Activated T-helper 1 cell treated with Interleukin-2 at 50 U/mL for 16 hours (primary cell): ENCODE measurements at places on chromosomes 1 and 21.

GRCh38 chr1:228452194-228453021 lies 34.8 kb upstream of the RNF187 start:
- no peak for DNase-seq

GRCh38 chr1:9198538-9199361 lies 35.8 kb upstream of the H6PD start:
- no peak for DNase-seq

- DNase-seq: no peak
Measured at GRCh38 chr21:25557180-25557579, 50.1 kb downstream of the MRPL39 start.

GRCh38 chr1:92817986-92818764 lies 13.7 kb upstream of the RPL5 start:
- no peak for DNase-seq

DNA sequence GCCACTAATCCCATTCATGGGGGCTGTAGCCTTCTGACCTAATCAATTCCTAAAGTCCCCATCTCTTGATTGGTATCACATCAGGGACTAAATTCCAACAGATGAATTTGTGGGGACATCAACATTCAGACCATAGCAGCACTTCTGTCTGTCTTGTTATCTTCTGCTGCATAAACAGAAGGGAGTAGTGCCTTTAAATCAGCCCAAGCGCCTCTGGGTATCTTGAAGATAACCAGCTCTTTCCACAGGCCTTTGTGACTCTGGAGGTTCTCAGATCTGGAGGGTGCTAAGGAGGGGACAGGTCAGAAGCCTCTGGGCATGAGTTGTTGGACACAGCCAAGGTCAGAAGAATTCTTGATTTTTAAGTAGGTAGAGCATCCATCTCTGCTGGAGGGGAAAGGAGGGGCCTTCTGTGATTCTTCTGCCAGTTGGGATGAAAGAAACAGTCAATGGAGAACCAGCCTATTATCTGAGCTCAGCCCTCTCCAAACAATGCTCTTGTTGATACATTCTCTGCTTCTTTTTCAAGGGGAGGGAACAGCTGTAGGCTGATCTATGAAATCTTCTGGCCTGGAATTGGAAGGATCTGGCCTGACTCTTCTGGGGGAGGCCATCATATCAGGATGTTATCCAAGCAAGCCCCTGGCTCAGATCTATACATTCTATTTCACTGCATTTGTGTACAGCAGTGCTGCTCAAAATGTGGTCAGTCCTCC lies 31.3 kb upstream of the LRIG2 start:
- no peak for DNase-seq

- no peak for DNase-seq
Measured at GRCh38 chr1:85460555-85461088, 4.3 kb downstream of the DDAH1 start.

DNA sequence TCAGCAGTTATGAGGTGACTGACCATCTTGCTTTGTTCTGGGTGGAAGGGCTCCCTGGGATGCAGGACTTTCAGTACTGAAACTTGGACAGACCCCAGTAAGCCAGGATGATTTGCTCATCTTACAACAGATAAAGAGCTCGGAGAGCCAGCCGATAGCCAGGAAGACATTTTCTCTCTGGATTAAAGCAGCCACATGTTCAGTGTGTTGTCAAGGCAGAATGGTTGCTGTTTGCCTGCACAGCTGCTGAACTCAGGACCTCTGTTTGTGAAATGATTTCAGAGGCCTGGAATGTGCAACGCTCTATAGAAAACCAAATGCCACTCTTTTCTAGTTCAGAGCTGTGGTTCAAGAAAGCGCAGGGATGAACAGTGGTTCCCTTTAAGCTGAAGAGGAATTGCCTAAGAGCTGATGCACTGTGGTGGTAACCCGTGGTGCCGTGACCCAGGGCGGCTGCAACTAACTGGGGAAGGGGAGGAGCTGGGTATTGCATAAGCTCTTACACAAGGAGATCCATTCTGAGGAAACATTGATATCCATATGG lies 40.7 kb downstream of the CASQ2 start:
- DNase-seq: no peak

GRCh38 chr1:185155600-185156287 lies 1.0 kb downstream of the TRMT1L start:
- DNase-seq: no peak

DNA sequence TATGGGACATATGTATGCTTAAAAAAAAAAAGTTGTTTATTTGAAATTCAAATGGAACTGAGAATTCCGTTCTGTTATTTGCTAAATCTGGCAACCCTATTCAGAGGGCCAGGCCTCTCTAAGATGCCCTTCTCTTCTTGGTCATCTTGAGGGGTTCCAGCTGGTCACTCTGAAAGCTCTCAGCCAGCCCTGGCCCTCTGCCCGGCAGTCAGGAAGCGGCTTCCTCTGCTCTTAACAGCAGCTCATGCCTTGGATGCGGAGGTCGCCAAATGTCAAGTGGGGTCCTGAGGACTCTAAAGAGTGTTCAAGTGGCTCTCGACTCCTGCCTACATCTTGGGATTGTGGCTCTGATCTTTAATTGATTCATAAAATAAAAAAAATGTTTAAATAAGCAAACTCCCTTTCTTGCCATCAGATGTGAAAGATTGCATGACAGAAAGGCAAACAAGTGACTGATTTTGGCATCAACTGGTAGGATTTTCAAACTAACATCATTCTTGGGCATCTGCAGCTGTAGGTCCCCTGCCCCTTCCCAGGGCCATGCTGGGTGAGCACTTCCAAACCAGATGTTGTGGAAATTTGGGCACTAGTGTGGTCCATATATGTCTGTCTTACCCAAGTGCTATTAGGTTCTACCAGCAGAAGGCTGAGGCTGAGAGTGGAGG lies 130.8 kb downstream of the PRDM2 start:
- no peak for DNase-seq

GRCh38 chr1:2438038-2438437 lies 25.7 kb upstream of the PEX10 start:
- DNase-seq: no peak

DNA sequence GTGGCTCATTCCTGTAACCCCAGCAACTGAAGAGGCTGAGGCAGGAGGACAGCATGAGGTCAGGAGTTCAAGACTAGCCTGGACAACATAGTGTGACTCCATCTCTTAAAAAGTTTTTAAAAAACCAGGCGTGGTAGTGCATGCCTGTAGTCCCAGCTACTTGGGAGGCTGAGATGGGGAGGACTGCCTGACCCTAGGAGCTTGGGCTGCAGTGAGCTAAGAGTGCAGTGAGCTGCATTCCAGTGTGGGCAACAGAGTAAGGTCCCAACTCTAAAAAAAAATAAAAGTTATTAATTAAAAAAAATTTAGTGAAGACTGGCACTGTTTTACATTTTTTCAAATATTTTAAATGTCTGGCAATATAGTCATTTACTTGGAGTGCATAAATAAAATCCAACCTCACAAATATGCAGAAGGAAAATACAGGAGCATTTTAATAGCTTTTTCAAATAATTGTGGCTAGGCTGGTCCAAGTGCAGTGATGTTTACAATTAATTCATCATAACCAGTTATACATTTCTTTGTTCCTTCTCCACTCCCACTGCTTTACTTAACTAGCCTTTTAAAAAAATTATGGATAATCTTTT lies 10.8 kb downstream of the ZBTB8OS start:
- DNase-seq: no peak

GRCh38 chr1:87219626-87220025 lies 109.1 kb upstream of the LMO4 start:
- no peak for DNase-seq

GRCh38 chr1:65082346-65083040 lies 65.5 kb upstream of the AK4 start:
- DNase-seq: no peak

- no peak for DNase-seq
Measured at GRCh38 chr1:204003536-204003935, 69.4 kb upstream of the SOX13 start.

DNA sequence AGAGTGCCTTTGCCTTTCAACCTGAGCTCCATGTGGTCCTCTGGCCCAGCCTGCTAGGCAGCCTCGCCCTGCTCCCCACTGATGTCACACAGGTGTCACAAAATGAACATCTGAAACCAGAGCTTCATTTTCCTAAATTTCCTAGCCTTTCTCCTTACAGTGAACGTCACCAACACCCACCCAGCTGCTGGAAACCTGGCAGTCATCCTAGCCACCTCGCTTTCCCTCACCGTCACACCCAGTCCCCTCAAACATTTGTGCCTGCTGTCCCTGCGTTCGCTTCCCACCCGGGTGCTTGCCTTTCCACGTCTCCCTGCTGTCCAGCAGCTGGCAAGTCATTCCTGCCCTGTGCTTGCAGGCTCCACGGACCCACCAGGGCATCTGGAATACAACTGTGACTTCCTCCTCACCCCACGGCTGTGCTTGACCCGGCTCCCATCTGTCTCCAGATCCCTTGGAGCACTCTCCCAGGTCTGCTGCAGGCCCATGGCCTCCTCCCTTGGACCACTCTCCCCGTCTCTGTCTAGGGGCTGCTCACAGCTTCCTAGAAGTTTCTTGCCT lies 23.5 kb downstream of the ADARB1 start:
- no peak for DNase-seq

- DNase-seq: no peak
Measured at GRCh38 chr1:61332196-61332753, 249.9 kb downstream of the NFIA start.

- DNase-seq: no peak
Measured at GRCh38 chr1:243628476-243628907, 221.6 kb downstream of the AKT3 start.

GRCh38 chr1:91885213-91885715 lies 687 bp downstream of the TGFBR3 start:
- DNase-seq: no peak

- DNase-seq: no peak
Measured at GRCh38 chr21:23900727-23901126, 1706.6 kb downstream of the MRPL39 start.

DNA sequence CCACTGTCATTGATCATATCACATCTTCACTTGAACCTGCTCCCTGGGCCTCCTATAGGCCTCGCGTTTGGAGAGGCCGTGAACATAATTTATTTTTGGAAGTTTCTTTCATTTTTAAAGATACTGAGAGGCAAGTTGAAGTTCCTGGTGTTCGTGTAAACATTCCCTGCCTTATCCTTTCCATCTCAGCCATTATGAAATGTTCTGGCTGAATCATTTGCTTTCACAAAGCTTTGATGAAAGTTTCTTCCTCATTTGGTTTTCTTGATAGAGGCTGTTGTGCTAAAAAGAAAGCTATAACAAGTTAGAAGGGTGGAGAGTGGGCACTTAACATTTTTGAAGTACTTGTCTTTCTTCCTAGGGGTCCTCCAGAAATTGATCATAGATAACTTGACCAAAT lies 15.5 kb downstream of the CAMTA1 start:
- DNase-seq: no peak

- DNase-seq: no peak
Measured at GRCh38 chr1:109498161-109498801, 4.4 kb downstream of the CYB561D1 start.

DNA sequence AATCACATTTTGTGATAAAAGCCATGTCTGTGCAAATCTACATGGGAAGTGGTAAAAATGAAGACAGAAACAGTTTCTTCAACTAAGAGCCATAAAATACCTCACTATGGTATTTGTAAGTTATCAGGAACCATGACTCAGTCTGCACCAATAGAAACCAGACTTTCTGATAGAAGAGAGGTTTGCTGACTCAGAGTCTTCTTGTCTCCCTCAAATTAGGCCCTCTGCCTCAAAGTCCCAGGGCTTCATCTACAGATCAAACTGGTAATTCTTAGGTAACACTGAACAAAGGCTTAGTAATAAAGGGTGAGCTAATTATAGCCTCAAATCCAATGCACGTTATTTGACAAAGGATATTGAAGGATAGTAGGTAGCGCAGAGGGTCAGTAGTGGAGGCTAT lies 30.9 kb upstream of the SSX2IP start:
- DNase-seq: no peak

GRCh38 chr1:9086045-9086444 lies 16.6 kb upstream of the SLC2A5 start:
- no peak for DNase-seq
